GM12891 (cell line): ENCODE measurements at places on chromosomes 1 and 21.
A peak's percentile ranks its signal among the peaks of the same experiment; 100 is the strongest.

DNA sequence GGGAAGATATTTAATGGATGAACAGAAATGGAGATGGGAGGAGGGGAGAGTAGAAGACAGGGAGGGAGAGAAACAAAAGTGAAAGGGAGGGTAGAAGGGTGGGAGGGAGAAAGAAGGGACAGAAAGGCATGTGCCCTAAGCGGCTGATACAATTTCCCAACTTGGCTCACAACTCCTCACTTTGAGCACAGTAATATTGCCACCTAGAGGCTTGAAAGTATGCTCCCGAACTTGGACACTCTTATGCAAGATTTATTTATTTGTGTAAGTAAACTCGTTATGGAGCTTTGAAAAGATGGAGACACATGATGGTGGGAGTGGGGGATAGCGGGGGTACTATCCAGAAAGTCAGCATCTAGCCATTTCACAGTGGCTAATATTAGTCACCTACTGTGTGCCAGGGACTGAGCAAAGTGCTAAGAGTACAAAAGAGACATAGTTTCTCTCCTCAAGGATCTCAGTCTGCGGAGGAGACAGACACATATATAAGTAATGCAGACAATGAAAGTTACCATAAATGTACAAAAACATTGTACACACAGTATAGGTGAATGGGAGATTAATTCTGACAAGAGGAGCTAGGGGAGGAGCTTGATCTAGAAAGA lies 189.7 kb downstream of the SEC16B start:
- DNase-seq: peak; percentile 6

DNA sequence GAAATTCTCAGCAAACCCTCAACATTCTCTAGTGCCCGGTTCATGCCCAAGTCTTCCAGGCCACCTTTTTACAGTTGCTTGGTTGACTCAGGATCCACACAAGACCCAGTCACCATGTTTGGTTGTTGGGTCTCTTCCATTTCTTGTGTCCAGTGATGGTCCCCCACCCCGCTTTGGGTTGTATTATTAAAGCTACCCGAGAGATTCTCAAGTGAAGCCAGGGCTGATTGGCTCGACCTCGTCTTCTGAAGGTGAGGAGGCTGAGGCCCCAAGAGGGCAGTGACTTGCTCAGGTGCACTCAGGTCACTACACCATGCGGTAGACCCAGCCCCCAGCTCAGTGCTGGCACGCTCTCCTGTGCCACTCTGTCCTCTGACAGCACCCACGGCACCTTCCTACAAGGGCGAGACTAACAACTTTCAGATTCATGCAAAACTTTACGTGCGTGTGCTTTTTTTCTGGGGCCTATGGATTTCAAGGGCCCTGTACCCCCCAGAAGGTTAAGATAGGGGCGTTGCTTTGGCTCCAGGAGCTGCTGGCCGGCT lies 50.3 kb downstream of the CAPN9 start:
- DNase-seq: no peak

DNA sequence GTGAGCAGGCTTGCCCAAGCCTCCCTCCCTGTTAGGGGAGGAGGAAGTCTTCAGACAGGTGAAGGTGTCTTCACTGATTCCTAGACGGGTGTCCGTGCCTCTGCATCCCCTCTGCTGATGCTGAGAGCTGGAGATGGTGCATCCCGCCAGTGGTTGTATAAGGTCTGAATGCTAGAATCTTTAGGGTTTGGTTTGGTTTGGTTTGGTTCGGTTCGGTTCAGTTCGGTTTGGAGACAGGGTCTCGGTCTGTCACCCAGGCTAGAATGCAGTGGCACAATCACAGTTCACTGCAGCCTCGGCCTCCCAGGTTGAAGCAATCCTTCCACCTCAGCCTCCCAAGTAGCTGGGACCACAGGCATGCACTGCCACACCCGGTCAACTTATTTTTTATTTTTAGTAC lies 153.6 kb downstream of the PGBD5 start:
- DNase-seq: no peak

DNA sequence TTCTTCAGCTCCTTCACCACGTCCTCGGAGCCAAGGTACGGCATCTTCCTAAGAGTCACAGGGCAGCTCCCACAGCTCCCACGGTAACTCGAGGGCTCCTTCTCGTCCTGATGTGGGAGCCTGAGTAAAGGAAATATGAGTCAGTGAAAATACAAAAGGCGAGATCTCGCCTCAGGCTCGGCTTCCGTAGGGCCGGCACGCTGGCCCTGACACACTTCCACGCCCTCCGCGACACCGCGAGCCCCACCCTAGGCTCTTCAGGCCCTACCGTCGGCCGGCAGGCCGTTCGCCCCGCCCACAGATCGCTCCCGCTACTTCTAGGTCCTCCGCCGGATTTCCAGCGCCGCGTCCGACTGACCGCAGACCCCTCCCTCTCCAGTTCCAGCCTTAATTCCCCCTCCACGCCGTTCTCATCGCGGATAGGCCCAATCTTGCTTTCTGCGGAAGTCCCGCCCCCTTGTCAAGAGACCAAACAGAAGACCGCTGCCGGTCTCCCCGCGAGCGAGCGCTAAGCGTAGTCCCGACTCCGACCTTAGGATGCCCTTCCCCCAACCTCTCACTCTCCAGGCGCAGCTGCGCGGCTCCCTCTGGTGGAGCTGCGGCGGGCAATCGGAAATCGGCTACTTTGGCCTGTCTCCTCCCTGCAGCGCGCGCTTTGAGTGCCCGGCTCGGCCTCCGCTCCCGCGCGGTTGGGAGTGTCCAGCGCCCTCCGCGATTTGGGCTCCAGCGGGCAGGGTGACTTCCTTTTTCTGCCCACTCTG lies at the start of the genes AP4B1 and DCLRE1B:
TSS of gene AP4B1 (minus strand) at position 126 of the 761 bp plus-strand sequence. CDS start at position 44, 82 bp downstream.
TSS of gene DCLRE1B (plus strand) at position 653 of the 761 bp plus-strand sequence. CDS start 261 bp downstream, outside the sequence.
- DNase-seq: peak; percentile 96

- DNase-seq: no peak
Observed at GRCh38 chr1:19197845-19198244, 12.2 kb downstream of the UBR4 start.

DNA sequence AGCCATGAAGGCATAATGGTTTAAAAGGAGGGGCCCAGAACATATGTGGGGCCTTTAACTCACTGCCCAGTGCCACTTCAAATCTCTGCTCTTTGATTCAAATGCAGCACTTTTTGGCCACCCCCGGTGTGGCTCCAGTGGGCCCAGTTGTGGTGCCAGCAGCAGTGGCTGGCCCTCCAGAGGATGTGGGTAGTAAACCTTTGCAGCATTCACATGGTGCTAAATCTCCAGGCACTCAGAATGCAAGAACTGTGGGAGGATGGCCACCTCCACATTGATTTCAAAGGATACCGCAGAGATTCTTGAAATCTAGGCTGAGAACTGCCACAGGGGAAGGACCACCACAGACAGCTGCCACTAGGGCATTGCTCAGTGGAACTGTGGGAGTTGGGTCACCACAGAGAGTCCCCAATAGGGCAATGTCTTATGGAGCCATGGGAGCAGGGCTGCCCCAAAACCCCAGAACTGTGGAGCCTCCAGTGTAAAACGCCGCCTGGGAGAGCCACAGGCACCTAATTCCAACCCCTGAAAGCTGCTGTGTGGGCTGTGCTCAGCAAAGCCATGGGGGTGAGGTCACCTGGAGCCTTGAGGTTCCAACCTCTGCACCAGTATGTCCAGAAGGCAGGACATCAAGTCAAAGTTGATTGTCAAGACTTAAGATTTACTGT lies 6.6 kb upstream of the ADAM30 start:
- DNase-seq: no peak

DNA sequence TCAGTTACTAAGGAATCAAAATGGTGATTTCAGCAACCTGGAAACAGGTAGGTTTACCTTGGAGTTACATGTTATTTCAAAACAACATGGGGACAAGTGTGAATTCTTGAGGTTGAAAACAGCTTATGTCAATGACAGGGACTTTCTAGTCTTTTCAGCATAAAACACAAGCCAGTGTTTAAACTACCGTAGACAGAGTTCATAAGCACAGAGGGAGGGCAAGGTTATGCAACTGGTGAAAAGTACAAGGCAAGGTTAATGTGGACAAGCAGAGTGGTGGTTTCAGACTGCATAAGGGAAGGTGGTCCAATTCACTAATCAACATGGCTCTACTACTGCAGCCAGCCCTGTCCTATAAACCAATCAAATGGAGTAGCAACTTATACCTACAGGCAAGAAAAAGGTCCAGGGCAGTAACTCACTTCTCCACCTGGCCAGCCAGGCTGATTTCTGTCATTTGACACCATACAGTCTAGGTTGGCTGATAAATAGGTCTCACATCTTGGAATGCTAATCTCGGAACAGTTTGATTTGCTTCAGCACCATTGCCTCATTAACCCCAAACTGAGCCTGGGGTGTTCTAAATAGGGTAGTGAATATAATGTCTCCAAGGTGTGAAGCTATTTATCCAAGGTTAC lies 250.3 kb upstream of the PROX1 start:
- no peak for DNase-seq

DNA sequence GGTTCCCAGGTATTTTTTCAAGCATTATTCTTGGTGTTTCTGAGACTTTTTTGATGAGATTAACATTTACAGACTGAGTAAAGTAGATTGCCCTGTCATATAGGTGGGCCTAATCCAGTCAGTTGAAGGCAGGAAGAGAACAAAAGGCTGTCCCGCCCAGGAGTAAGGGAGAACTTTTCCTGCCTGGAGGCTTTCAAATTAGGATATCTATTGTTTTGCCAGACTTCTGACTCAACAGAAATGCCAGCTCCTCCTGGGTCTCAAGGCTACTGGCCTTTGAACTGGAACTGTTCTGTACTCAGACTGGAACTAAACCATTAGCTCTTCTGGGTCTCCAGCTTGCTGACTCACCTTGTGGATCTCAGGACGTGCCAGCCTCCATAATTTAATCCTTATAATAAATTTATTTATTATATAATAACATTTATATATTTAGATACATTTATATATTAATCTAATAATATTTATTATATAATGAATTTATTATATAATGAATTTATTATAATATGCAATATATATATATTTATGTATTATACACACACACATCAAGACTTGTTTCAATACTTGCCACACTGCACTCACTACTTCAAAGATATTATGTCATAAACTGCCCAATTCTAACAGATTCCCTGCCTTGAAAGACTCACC lies 510.8 kb upstream of the B3GALT2 start:
- DNase-seq: no peak

DNA sequence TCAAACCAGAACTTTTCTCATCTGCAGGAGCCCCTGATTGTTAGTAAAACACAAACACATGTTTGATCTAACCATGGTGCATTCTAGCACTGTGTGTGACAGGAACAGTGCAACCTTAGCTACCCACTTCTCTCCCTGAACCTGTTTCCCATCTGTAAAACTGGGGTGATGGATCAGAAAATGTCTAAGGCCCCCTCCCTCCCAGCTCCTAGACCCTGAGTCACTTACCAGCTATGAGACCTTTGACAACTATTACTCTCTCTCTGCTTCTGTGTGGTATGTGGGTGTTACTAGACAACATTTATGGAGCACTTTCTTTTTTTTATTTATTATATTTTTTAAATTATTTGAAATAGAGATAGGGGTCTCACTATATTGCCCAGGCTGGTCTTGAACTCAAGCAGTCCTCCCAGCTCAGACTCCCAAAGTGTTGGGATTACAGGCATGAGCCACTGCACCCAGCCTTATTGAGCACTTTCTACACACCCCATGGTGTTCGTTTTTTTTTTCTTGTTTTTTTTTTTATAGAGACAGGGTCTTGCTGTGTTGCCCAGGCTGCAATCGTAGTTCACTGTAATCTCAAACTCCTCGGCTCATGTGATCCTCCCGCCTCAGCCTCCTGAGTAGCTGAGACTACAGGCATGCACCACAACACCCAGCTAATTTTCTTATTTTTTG lies 2.6 kb downstream of the INPP5B start:
- no peak for DNase-seq

- no peak for DNase-seq
Observed at GRCh38 chr1:90074566-90074965, 79.7 kb downstream of the ZNF326 start.

DNA sequence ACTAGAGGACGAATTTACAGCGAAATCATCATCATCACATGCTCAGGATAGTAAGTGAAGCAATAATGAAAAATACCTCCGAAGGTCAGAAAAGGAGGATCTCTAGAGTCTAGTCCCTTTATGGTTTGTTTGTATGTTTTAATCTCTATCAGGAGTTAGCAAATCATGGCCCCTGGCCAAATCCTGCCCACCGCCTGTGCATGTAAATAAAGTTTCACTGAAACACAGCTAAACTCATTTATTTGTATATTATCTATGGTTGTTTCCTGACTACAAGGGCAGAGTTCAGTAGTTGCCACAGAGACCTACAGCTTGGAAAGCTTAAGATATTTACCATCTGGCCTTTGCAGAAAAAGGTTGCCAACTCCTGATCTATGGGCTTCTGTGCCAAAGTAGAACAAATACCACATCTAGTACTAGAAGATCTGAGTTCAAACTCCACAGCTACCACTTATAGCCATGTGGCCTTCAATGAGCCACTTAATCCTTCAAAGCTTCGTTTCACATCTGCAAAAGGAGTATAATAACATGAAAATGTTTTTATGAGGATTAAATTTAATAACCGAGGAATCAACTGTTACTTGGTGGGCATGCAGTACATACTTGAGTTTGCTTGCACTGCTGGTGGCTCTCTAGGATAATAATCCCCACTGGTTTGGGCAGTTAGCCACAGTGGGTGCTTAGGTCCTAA lies 94.0 kb upstream of the KIF26B start:
- DNase-seq: no peak

- no peak for DNase-seq
Observed at GRCh38 chr21:32457360-32457840, 44.9 kb downstream of the EVA1C start.

GRCh38 chr1:22775478-22775877 lies 64.8 kb downstream of the EPHB2 start:
- DNase-seq: no peak

GRCh38 chr21:34191876-34192275 lies 118.5 kb downstream of the MRPS6 start:
- DNase-seq: no peak
